ENCODE measurements at places on chromosomes 7 and 10.

- peak; percentile 65 for DNase-seq
These were observed 3.6 kb downstream of the HOXA13 start for GRCh38 chr7:27196287-27196767.

DNA sequence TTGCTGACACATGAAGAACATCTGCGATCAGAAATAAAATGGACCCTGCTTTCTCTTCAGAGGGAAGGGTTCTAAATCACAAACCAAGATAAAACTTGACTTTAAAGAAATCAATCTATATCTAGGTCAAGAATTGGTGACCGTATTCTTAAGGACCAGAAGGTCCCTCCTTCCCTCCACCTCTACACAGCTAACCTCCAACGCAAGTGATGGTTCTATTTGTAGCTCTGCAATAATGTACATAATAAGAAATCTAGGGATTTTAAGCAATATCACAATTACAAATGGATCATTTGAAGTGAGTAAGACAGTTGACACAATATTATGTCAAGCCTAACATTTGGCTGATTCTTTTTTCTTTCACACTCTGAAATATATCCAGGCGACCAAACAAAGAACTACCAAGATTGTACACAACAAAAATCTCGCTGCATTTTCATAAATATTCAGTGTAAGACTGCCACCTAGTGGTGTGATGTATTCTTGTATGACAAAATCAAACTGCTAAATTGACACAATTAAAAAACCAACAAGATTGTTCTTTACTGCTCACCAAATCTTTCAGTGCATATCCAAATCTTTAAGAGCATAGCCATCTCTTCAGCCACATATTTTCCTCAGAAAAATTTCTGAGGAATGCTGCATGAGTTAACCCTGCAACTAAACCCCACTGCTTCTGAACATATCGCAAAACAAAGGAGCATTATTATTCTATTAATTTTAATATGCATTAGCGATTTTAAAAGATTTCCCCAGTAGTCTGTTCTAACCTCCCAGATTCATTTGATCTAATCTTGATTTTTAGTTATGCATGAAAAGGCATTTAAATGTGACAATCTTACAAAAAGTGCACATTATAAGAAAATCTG, 44.5 kb downstream of the ICA1 start:
- DNase-seq = peak; percentile 66

- DNase-seq = peak; percentile 89
These were observed 44.8 kb upstream of the GRID1 start for GRCh38 chr10:86411281-86411841.

- DNase-seq = no peak
These were observed 102.3 kb downstream of the SORBS1 start for GRCh38 chr10:95458871-95459270.

- peak; percentile 69 for DNase-seq
These were observed 522.1 kb upstream of the FOXK1 start for GRCh38 chr7:4159761-4160554.

DNA sequence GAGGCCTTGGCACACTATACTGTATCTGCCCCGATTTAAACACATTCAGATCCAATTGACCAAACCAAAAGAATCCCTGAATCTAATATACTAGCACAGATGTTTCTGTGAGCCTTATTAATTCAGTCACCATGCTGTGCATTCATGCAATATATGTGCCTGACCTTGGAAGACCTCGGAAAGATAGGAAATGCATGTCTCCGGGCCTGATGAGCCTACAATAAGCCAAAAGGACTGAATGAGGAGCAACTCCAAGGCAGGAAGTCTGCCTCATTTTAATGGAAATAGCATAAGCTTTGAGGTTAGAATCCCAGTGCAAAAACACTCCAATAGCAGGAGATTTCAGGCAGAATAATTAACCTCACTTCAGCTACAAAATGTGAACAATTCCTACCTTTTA, 316.7 kb downstream of the LRRTM3 start:
- DNase-seq = no peak

DNA sequence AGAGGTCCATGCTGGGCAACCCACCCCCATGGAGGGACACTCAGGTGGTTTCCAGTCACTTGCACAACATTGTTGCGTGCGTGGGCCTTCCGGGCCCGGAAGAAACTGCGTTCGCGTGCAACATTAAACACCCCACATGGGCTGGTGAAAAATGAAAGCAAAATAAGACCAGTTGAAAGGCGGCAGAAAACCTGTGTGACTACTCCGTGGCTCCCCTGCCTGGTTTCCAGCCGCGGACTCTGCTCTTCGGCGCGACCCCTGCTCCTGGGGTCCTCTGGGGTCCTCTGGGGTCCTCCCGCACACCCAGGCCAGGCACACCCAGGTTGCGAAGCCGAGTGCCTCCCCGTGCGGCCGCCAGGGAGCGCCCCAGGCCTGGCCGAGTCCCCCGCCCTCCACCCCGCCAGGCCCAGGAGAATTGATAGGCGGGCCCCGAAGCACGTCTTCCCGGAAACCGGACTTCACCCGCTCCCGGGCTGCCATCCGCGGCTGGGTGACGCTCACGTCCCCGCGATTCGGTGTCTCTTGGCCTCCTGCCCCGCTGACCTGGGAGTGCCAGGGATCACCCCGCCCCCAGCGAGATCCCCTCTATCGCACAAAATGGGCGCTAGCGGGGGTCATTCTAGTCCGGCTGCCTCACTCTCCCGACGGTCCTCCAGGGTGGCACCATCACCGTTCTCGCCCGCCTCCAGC, 1.9 kb upstream of the SH2D4B start:
- no peak for DNase-seq

DNA sequence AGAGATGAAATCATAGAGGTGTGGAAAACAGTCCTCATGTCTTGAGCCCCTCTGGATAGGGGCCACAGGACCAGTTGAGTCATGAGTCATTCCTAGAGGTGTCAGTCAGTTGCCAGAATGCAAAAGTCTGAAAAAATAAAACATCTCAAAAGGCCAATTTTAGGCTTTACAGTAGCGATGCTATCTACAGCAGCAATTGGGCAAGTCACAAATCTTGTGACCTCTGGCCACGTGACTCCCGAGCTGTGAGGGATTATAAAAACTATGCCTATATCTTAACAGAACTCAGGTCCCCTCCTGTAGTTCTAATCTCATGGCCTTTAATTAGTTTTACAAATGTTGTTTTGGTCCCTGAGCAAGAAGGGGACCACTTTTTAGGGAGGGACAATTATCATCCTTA, 15.6 kb upstream of the TAS2R41 start:
- no peak for DNase-seq

DNA sequence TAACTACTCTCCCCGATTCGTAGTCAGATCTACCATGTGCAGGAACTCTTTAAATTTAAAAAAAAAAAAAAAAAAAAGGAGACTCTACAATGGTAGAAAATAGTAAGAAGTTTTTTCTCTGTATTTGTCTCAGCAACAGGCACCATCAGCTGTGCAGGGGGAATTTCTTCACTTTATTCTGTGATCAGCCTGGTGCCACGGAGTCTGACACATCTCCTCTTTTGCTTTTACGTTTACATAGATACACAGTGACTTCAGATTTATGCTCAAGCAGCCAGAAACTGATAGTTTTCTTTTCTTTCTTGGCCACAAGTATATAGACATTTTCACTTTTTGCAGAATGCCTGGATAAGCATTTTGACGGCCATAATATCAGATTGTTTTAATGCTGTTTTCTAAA, 190.6 kb upstream of the AKR1E2 start:
- no peak for DNase-seq

DNA sequence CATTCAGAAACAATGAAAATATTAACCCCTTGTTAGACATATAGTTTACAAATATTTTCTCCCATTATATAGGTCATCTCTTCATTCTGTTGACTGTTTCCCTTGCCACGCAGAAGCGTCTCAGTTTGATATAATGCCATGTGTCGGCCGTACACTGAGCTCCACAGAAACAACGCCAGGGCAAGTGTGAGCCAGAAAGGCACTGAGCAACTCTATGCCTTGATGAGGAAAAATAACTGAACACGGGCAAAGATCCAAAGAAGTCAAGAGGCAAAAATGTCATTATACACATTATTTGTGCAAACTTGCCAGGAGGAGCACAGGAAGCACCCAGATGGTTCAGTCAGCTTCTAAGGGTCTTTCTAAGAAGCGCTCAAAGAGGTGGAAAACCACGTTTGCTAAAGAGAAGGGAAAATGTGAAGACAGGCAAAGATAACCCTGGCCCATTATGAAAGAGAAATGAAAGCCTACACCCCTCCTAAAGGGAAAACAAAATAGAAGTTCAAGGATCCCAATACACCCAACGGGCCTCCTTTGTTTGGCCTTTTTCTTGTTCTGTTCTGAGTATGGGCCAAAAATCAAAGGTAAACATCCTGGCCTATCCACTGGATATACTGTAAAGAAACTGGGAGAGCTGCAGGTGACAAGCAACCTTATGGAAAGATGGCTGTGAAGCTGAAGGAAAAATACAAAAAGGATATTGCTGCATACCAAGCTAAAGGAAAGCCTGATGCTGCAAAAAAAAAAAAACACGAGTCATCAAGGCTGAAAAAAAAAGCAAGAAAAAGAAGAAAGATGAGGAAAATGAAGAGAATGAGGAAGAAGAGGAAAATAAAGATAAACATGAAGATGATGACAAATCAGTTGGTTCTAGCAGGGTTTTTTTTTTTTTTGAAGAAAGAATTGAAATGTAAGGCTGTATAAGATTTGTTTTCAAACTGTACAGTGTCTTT, 15.5 kb downstream of the ARHGAP12 start:
- no peak for DNase-seq

DNA sequence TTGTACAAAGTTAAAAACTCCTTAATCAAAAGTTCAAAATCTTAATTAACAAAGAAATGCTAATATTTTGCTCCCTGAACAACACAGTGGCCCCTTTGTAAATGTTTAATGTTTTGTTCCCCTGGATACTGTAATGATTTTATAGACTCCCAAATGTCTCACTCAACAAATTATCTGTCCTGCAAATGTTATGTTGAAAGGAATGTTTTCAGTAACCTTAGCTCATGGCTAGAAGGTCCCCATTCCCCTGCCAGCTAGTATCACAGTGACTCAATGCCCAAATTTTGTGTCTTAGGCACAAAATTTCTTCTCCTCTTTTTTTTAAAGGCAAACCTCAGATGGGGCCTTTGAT, 298.9 kb downstream of the ELMO1 start:
- no peak for DNase-seq

- no peak for DNase-seq
These were observed 188.3 kb upstream of the NFE2L3 start for GRCh38 chr7:25963733-25964132.

- DNase-seq = peak; percentile 14
These were observed 1.4 kb downstream of the HECW1 start for GRCh38 chr7:43113622-43114457.

GRCh38 chr10:119330342-119330741, 123.0 kb downstream of the GRK5 start:
- DNase-seq = no peak

- DNase-seq = peak; percentile 44
These were observed 7.8 kb downstream of the CPA5 start for GRCh38 chr7:130352194-130353074.

GRCh38 chr7:101605611-101606497, 23.2 kb downstream of the MYL10 start:
- DNase-seq = no peak

DNA sequence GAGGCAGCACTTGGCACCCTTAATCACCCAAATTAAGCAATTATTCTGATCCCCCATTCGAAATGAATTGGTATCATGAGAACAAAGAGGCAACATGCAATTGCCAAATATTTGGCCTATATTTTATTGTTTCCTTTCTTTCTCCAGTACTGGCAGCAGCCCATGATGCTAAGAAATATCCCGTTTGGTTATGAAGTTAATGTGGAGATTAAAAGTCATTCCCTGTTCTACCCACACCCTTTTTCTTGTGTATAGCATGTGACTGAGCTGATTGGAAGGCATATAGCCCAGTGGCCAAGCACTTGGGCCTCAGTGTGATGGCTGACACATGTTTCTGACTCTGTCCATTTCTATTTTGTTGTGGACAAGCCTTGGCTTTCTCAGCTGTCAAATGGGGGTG, 692.3 kb upstream of the GALNT17 start:
- DNase-seq = no peak

DNA sequence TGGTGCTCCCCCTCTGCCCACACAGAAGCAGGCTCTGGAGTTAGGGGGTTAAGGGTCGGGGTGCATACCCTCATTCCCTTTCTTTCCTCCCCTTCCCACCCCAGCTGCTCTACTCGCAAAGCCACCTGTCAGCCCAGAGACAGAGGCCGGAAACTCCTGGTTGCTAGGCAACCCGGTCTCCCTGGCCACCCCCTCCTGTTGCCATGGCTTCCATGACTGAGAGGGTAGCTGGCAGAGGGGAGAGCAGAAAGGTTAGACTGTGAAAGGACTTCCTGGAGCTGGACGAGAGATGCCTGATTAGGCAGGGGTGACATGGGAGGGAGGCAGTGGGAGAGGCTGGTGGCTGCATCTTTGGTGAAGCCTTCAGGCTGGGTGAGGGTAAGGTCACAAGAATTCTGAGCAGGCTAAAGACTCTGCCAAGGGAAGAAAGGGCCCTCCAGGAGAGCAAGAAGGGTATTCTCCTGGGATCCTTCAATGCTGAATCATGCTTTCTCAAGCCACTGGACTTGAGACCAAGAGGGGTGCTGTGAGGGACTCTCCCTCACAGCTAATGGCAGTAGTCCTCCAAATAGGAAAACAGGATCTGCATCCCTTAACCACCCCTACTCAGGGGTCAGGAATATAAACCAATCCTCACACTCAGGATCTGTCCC, 5.4 kb downstream of the PSD start:
- DNase-seq = peak; percentile 38

DNA sequence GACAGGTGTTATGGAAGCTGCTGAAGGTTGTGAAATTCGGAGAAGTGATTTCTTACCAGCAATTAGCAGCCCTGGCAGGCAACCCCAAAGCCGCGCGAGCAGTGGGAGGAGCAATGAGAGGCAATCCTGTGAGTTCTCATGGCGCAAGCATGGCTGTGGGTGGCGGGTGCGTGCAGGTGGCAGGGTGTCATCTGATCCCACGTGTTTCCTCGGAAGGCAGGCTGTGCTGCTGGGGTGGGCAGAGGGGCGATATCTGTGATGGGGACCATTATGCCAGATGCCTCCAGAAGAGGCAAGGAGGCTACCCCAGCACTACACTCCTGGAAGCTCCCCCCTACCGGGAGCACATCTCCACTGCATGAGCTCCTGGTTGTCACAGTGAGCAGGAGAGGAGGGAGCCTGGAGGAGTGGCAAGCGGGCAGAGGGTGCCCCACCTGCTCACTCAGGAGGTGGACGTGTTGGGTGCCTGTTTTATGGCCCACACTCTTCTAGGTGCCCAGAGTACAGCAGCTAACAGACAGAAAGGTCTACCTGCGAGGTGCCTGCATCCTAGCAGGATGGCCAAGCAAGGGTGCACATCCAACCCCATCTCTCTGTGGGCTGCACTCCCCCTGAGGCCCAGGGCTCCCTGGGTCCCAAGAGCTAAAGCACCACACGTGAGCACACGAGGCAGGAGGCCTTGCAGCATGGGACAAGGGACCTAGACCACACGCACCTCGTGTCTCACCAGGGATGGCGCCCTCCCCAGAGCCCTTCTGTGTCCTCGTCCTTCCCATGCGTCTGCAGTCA, 204.7 kb downstream of the EBF3 start:
- DNase-seq = no peak

- DNase-seq = no peak
These were observed 718.5 kb downstream of the AUTS2 start for GRCh38 chr7:70316745-70317144.
